ENCODE measurements at places on chromosomes 16 and 17. TPM values are rescaled to one million over a fixed set of nuclear protein-coding genes. Genes with fewer than 3 reads are reported as not detected.

GRCh38 chr17:40113907-40114245, 7.9 kb upstream of the MSL1 start:
- DNase-seq: no peak

GRCh38 chr16:69323415-69323814, 7.0 kb downstream of the PDF start:
- no peak for DNase-seq

Gene ADGRG3
- polyA plus RNA-seq: 0.29 TPM

DNA sequence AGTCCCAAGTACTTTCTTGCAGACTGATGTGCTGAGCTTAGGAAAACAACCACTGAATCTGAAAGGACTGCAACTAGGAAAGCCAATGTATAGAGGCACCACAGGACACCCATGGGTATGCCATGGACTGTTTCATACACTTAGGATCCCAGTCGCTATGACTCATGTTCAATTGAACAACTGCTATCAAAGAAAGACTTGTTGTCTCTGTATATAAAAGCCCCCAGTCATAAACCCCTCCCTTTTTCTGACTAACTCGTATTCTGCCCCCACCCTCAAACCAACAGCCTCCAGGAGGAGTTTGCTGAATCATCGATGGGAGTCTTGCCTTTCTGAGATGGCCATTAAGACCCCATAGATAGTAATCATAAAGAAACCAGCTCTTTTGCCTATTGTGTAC, 205.4 kb downstream of the ANKFN1 start:
- no peak for DNase-seq

Gene MAP2K6
- 16.4 TPM for polyA plus RNA-seq

GRCh38 chr17:42456223-42457106, 2.2 kb upstream of the ATP6V0A1 start:
- no peak for DNase-seq

GRCh38 chr16:9904526-9904925, 277.7 kb downstream of the GRIN2A start:
- no peak for DNase-seq

GRCh38 chr17:61389670-61390478, 9.8 kb upstream of the TBX2 start:
- no peak for DNase-seq

DNA sequence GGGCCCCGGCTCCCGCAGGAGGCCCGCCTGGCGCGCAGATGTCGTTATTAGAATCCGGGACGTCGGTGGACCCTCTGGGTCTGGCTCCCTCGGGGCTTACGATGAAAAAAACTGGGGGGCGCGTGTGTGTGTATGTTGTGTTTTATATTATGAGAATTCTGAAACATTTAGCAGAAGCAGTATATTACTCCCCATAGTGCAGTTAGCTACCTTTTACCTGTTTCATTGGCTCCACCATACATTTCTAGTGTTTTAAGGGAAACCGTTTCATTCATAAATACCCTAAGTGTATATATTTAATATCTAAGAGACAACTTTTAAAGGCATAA, 486 bp upstream of the DNAJA2 start:
- DNase-seq: no peak

GRCh38 chr16:64880994-64881393, 240.9 kb downstream of the CDH11 start:
- no peak for DNase-seq

DNA sequence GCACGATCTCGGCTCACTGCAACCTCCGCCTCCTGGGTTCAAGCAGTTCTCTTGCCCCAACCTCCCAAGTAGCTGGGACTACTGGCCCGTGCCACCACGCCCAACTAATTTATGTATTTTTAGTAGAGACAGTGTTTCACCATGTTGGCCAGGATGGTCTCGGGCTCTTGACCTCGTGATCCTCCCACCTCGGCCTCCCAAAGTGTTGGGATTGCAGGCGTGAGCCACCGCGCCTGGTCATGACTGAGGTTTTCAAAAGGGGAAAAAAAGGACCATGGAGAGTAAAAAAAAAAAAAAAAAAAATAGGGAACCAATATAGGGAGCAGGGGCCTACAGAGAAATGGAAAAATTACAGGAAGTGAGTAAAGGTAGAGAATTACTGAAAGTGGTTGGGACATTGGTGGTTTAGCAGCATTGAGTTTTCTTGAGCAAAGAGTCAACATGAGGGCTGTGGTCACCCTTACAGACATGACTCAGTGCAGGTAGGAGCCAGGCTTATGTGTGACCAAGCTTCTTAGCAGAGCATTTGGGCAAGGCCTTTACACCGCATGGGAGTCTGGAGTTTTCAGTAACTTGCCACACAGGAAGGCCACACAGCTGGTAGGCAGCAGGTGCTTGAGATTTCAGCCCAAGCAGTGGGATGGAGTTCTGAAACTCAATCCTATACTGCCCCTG, 447.3 kb downstream of the HS3ST3B1 start:
- no peak for DNase-seq

- DNase-seq: peak; percentile 9
These were observed 163.5 kb downstream of the CCT6B start for GRCh38 chr17:34797720-34798119.

GRCh38 chr16:1335211-1335971, 1.9 kb downstream of the BAIAP3 start:
- no peak for DNase-seq

DNA sequence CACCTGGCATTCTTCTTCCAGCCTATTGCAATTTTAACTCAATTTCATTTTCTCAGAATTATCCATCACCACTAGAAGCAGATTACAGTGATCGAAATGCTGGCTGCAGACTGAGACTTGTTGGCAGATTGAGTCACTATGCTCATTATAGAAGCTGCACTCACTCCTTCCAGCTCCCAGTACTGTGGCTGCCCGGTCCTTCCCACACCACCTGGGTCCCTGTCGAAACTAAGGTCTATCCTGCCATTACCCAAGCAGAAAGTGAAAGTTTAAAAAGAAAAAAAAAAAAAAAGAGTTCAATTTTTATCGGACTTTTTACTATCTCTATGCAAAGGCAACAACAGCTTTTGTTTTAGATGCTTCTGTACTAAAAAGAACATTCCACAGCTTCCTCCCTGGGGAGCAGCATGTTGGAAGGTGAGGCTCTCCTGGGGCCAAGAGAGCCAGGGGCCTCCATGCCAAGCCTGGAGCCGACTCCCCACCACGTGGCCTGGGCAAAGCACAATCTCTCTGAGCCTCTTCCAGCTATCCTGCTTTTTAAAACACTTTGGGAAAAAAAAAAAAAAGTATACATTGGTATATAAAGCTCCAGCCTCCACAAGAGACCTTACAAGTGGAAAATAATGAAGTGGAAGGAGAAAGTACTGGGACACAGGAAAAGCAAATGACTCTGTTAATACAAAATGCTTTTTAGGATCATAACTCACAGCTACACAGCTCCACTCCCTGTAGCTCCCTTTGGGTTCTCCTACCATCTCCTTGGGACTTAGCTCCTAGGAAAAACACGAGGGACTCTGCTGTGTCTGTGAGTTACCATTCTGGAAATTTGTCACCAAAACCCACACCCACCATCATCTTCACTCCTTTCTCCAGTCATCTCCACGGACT, 77.8 kb downstream of the USP31 start:
- DNase-seq: no peak

DNA sequence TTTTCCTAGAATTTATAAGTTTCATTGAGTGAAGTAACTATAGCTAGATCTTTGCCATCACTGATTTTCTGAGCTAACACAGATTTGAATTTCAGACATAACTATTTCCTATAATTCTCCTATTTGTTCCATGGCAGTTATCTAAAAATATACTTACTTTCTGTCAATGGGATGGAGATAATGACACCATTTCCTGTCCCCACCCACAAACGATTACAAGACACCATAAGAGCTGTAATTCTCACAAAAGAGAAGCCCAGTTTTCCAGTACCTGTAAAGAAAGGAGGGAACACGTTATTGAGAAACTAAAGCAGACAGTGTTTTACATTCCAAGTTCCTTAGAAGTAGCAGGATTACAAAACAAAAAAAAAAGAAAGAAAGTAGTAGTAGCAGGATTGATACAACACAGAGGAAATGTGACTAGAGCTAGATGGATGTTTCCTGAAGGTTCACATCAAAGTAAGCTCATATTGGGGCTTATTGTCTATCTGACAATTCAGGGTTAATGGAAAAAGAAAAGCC, 110.9 kb upstream of the TOB1 start:
- no peak for DNase-seq

- no peak for DNase-seq
These were observed 28.8 kb upstream of the ABCC11 start for GRCh38 chr16:48276102-48276501.

GRCh38 chr17:50056961-50057330, 1.0 kb downstream of the ITGA3 start:
- no peak for DNase-seq

Gene MYO15A
- 1.2 TPM for polyA plus RNA-seq

DNA sequence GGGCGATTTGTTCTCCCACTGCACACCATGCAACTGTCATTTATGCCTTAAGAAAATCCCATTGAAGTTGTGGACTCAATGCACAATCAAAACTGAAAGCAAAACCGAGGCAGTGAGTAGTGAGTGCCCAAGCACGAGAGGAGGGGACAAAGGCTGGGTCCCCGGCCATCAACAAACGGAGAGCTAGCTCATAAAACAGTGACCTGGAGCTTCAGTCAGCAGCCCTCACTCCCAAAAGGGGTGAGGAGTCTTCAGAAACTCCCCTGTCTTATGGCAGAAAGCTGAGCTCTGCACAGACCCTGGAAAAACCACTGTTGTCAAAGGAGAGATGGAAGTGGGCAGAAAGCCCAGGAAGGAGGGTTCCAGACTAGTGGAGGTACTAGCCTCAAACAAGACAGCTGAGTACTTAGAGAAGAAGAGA, 96.9 kb downstream of the ADCY9 start:
- DNase-seq: no peak

GRCh38 chr17:61904094-61904710, 23.6 kb downstream of the INTS2 start:
- no peak for DNase-seq

- no peak for DNase-seq
These were observed 24.0 kb upstream of the CIBAR2 start for GRCh38 chr16:85136213-85136701.

Gene DOC2B
- 4.5 TPM for polyA plus RNA-seq

All from forelimb muscle (tissue), 1 donor.